ENCODE measurements at places on chromosomes 11 and 22. TPM values are rescaled to one million over a fixed set of nuclear protein-coding genes. Genes with fewer than 3 reads are reported as not detected.

GRCh38 chr11:13728076-13728475, 59.6 kb downstream of the FAR1 start:
- no peak for DNase-seq

- DNase-seq = no peak
Observed at GRCh38 chr11:117551761-117552343, 224.2 kb downstream of the CEP164 start.

- DNase-seq = peak; percentile 91
Observed at GRCh38 chr11:111944651-111945051, 7.5 kb downstream of the DIXDC1 start.

- DNase-seq = no peak
Observed at GRCh38 chr11:23679041-23679440, 817.8 kb upstream of the LUZP2 start.

DNA sequence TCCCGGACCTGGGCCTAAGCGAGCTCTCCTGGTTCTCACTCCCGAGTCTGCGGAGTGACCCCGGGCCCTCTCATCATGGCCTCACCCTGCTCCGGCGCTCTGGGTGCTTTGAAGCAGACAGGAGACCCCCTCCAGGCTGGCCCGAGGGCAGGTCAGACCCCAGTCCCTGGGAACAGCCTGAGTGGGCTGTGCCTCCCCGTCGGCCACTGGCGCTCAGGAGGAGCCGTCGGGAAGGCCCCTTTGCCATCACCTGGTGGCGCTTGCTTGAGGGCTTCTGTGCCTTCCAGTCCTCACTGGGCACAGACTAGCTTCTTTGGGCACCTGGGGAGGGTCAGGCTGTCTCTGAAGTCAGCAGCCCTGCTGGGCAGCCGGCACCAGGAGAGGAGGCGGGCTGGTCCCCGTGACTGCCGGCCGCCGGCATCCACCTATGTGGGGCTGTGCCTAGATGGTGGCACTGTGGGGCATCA, 6.7 kb downstream of the BRSK2 start:
- no peak for DNase-seq

GRCh38 chr11:107547961-107548360, 17.6 kb downstream of the ALKBH8 start:
- no peak for DNase-seq

DNA sequence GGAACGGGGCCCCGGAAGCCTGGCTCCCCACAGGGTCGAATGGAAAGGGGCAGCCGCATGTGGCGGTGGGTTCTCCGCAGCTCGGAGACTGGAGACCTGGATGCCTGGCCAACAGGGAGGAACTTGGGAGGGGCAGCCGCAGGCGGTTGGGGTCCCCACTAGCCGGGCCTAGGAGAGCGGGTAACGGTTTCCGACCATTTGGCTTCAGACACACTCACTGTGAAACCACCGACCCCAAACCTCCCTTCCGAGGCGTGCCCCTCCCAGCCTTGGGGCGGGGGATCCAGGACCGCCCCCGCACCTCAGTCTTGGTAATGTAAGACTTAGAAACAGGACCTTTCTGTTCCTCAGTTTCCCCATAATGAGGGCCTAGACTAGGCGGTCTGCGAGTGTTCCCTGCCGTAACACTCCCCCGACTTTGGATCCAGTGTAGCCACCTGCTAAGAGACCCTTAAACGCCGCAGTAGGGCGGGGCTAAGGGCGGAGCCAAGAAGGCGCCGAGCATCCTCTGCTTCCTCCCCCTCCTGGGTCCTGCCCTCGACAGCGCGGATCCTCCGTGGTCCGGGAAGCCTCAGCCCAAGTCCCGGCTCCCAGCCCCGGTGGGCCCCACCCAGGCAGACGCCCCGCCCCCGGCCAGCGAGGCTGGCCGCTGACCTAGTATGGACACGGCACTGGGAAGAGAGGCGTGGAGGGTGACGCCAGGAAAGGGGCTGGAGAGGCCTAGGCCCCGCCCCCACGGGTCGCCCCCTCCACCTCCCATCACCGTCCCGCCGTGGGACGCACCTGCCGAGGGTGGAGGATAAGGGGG, 1.8 kb upstream of the RASGRP2 start:
- peak; percentile 34 for DNase-seq

GRCh38 chr11:16727806-16728205, 10.6 kb upstream of the C11orf58 start:
- DNase-seq = no peak

DNA sequence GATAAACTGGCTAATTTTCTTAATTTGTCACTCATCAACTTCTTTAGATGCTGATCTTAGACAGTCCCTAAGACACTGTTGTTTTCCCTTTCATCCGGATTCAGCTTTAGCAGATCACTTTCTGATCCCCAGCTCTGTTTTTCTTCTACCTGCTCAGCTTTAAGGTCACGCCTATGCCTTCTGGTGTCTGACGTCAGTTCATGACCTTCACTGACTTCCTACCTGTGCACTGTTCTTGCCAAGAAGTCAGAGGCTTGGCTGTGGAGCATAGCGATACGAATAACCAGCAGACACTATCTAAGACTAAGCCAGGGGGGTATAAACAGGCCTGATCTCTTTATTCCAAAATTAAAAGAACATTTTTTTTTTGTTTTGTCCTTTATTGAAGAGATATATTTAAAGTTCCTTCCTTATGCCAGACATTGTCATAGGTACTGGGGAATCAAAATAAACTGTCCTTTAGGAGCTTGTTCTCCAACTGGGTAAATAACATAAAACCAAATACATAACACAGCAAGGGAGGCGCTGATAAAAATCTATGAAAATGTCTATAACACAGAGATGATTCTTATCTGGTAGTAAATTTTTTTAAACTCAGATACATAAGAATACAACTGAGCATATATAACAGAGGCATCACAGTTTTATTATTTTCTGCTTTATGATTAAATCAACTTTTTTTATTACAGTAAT, 352.2 kb upstream of the CTSC start:
- DNase-seq = no peak

DNA sequence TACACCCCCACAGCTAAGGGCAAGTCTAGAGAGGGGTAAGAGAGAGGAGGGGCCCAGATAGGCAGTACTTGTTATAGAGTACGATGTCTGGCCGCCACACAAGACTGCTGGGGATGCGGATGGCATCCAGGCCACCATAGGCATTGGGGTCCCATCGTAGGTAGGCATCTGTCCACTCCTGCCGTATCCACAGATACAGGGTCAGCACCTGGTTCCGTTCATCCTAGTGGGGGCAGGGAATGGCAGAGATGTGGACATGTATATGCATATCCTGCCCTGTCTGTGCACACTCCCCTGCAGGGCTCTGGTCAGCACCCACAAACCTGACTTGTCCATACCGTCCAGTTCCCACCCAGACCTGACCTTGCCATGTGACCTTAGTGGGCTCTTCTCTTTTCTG, 2.1 kb downstream of the CHRNA10 start:
- DNase-seq = no peak

DNA sequence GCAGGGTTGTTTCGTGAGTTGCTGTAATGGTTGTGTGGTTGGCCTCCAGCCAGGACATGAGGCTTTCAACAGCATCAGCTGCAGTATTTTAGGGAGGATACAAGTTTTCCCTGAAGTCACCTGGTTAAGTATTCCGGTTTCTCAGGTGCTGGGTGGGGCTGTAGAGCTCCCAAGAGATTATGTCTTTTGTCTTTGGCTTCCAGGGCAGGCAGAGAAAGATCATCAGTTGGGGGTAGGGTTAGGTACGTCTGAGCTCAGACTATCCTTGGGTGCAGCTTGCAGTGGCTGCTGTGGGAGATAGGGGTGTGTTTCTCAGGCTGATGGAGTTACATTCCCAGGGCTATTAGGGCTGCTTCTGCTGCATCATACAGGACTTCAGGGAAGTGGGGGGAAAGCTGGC, 47.5 kb upstream of the MRGPRX1 start:
- DNase-seq = no peak

GRCh38 chr11:15123849-15124248, 9.1 kb downstream of the INSC start:
- peak; percentile 8 for DNase-seq

- DNase-seq = no peak
Observed at GRCh38 chr22:45565973-45566372, 63.3 kb downstream of the FBLN1 start.

DNA sequence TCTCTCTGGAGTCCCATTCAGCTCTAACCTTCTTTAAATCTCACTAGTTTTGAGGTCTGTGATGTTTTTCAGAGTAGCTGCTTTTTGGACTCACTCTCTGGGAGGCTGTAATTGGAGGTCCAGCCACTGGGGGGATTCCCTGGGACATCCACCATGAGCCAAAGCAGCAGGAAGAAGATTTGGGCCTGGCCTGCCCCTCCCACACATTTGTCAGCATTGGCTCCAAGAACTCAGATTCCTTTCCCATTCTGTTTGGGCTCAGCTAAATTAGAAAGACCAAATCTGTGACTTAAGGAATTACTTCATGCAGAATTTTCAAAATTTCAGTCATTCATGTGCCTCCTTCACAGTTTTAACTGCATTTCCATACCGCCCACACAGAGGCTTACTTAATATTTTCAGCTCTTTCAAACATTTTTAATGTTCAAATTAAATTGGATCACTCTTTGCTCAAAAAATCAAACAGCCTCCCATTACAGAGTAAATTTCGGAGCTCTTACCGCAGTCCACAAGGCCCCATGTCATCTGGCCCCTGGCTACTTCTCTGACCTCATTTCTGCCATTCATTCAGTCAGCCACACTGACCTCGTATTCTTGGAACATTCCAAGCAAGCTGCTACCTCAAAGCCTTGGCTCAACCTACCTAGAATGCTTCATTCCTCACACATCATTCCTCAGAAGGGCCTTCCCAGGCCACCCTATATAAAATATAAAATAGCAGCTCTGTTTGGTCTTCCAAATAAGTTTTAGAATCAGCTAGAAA, 54.5 kb upstream of the RRAS2 start:
- peak; percentile 84 for DNase-seq

Gene KCNJ11
- not detected for total RNA-seq

Gene ARVCF
- 2.8 TPM for total RNA-seq

Gene OR10A5
- total RNA-seq = not detected

Gene PIWIL4
- 0.78 TPM for total RNA-seq

Gene OR4D5
- total RNA-seq = not detected

Gene CASP5
- not detected for total RNA-seq

Gene RFPL1
- total RNA-seq = not detected
